ENCODE measurements at places on chromosomes 12 and 14.

GRCh38 chr14:76434220-76434619 lies 58.3 kb downstream of the ESRRB start:
- DNase-seq, result no peak

DNA sequence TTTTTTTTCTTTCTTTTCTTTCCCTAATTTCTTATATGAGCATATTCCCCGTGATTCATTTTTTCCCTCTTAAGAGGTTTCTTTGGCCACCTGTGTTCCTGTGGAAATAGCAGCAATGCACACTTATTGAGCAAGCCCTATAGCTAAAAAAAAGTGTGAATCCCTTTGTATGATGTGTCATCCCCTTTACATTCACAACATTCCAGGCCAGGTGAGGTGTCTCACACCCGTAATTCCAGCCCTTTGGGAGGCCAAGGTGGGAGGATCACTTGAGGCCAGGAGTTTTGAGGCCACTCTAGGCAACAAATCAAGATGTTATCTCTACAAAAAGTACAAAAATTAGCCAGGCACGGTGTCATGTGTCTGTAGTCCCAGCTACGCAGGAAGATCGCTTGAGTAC lies 700.4 kb upstream of the TBX3 start:
- no peak for DNase-seq

DNA sequence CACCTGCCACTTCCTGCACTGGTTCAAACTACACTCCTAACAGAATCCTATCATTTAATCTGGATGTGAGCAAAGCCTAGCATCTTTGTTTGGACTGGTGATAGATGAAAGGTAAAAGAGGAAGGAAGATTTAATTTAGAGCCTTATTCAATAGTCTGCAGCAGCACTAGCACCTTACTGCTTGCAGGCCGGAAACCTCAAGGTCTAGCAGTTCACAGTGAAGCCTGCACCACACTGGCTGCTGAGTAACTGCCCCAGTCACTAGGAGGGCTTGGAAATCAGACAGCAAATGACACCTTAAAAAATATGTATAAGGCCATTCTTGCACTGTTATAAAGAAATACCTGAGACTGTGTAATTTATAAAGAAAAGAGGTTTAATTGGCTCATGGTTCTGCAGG lies 358.0 kb downstream of the DAD1 start:
- DNase-seq, result peak; percentile 12

- peak; percentile 42 for DNase-seq
These were observed at the start of gene CD69 for GRCh38 chr12:9760699-9761418. Gene CD69, minus strand, starts transcription at chr12:9760901. Its CDS starts 81 bp downstream, at chr12:9760820.

DNA sequence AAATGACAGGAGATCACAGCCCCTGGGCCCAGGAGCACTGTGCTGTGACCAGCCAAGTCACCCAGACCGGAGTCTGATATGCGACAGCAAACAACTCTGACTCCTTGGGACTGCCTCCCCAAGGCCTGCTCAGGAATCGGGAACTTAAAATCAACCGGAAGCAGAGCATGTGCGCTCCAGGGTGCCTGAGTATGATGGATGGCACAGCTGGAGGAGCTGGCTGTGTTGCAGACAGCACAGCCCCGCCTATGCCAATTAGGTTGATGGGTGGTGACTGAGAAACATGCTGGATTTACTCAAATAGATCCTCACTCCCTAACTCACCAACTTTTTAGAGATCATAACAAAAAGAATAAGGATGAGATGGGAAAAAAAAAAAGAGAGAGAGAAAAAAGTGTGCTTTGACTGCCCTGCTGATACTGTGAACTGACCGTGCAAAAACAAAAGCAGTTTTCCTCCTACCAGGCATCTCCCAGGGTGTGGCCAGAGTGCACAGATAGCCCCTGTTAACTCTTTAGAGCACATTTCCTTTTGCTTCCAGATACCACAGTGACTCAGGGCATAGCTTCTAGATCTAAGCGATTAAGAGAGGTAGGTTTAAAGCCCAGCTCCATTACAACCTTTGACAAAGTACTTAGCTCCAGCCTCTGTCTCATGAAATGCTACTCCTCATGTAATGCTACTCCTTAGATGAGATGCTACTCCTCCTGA lies 27.4 kb upstream of the STON2 start:
- DNase-seq, result no peak

GRCh38 chr12:110266980-110267620 lies 13.9 kb upstream of the ATP2A2 start:
- DNase-seq, result no peak

GRCh38 chr14:96055065-96055752 lies 16.0 kb downstream of the C14orf132 start:
- DNase-seq, result no peak

GRCh38 chr14:104309657-104310369 lies 171.4 kb downstream of the KIF26A start:
- DNase-seq, result no peak

DNA sequence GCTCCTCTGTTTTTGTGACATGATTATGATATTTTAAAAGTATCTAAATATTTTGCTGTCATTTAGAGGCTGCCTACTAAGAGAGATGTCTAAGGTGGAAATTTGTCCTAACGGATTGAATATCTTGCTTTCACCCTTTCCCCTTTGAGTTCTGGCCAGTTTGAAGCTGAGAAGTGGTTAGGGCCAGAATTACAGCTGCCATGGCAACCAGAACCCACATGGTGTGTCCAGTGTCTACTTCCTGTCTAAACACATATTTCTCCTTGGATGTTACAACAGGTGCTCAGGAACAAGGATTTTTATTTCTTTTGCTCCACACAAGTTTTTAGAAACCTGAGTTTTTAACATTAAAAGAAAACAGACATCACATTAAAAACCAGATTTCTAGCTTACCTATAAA lies 335.1 kb upstream of the OR4E1 start:
- no peak for DNase-seq

GRCh38 chr12:51373187-51373586 lies 18.0 kb downstream of the GALNT6 start:
- no peak for DNase-seq

GRCh38 chr14:92586963-92587699 lies 73.5 kb downstream of the RIN3 start:
- no peak for DNase-seq

DNA sequence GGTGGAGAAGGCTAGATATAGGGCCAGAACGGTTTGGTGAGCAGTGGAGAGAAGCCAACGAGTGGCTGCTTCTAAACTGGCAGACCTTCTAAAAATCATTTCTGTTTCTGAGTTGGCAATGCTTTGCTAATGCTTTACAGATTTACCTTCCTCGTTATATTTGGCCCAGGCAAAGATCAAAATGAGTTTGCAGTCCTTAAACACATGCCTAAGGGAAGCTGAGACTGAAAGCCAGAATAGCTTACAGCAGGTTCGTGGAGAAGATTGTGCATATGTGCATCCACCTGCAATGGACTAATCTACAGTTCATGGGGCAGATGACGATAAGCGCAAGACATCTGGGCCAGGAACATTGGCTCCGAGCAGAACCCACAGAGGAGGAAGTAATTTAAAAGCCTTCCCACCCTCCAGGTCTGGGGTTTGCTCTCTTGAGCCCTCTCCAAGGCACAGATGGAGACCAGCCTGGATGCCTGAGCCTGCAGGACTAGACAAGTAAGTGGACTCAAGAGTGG lies 99.4 kb downstream of the NINJ2 start:
- no peak for DNase-seq

DNA sequence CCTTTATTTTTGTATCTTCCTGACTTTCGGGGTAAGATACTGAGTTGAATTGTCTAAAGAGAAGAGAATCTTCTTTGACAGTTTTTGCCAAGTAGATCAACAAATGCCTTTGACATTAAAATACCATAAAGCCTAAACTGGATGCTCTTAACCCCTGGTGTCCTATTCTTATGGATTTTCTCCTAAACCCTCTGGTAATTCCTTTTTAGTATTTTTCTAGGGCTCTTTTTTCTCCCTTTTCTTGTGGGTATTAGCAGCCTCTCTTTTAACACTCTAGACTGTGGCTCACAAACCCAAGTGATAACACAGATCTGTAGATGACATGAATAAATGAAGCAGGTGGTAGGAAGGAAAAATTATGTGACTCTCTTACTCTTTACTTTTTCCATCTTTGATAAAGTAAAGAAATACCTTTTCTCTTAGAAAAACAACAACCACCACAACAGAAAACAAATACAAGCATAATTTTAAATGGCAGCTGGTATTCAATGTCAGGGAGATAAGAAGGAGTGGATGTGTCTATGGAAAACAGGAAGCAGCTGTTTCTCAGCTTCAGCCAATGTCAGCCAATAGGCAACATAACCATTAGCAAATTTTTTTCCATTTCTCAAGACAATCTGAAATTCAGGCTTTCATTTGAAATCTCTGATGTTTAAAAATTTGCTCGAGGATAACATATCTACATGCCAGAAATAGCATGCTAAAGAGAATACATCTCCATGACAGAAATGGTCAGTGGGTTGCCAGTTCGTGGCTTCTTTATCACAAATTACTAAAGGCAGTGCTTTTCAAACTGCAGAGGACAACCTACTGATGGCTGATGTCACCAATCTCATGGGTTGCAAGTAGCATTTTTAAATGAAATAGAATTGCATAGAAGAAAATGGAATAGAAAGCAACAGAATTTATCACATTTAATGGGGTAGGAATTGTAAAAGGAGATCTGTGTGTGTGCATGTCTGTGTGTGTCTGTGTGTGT lies 123.1 kb upstream of the KRR1 start:
- DNase-seq, result no peak

DNA sequence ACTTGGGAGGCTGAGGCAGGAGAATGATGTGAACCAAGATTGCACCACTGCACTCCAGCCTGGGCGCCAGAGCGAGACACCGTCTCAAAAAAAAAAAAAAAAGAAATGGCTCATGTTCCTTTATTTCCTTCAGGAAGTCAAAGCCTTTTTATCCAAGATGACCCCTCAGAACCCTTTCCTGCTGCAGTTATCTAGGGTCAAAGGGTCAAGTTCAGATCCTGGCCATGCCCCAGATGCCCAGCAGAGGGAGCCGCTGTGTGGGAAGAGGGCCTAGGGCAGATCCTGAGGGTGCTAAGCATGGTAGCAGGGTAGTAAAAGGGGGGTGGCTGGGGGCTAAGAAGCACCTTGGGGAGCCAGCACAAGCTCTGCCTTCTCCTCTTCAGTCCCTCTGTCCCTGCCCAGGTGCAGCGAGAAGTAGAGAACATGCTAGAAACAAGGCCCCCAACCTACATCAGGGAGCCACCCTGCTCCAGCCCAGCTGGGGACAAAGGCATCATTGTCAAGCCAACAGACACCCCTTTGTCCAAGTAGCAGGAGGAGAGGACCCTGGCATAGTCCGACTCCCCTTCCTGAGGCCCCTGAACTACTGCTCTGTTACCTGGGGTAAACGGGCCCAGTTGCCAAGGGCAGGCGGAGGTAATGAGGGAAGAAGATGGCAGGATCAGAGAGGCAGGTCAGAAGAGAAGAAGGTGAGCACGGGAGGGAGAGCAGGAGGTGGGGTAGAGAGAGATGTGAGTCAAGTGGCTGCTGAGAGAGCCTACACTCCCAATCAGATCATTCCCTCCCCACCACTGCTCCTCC lies 6.5 kb downstream of the NFE2 start:
- DNase-seq, result peak; percentile 79

- no peak for DNase-seq
These were observed 8.8 kb upstream of the DDHD1 start for GRCh38 chr14:53161758-53162435.

DNA sequence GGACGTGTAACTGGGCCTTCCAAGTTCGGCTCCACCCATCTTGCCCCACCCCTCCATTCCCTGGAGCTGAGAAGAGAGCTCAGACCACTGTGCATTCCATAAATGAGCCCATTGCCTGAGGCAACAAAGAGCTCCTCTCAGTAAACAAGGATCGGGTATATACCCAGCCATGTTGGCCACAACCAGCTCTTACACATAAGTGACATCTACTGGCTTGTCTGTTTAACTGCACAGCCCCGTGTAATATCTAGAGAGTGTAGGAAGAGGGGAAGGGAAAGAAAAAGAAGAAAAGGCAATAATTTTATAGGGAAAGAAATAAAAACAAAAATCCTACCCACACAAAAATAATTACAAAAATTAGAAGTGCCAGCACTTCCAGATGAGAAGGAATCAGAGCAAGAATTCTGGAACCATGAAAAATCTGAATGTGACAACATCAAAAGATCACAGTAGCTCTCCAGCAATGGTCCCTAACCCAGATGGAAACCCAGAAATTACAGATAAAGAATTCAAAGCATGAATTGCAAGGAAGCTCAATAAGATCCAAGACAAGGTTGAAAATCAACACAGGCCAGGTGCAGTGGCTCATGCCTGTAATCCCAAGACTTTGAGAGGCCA lies 308.1 kb downstream of the RPAP3 start:
- peak; percentile 28 for DNase-seq

DNA sequence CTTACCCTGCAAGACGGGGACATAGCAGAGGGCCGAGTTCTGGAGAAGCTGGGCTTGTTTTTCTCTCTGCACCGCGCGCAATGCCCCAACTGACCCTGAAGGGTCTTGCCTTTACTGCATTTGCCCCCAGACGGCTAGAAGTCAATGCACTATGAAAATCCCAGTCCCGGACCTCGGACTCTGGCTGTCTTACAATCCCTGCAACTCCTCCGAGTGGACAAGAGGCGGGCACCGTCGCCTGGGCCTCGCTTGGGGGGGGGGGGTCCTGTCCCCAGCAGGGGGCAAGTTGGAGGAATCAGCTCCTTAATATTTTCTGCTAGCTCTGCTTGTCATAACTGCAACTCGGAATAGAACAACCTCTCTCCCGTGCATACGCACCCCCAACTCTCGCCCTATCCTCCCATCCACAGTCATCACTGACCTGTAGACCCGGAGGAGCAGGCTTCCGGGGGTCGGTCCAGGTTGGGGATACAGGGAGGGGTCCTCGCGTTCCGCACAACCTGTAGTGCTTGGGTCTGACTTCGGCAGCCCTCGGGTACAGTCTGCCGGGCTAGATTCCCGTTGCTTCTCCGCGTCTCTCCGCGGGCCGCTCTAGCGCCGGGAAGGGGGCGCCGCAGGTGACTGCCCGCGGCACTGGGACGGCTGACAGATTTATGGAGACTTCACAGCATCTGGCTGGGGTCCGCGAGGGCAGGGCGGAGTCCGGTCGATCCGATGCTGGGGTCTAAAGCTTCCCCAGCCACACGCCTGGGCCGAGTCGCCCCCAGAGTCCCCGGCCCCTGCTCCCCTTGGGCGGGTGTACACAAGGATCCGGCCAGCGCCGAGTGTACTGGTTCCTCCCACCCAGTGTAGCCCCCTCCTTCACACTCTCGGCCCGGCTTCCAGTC lies 3.3 kb upstream of the PAX9 start:
- no peak for DNase-seq
